ENCODE measurements at places on chromosomes 1 and 21.
A peak's percentile ranks its signal among the peaks of the same experiment; 100 is the strongest.

GRCh38 chr1:151213560-151213959 is 15.2 kb downstream of the PIP5K1A start:
- H3K36me3 ChIP-seq: peaks cover 3% of the 10 kb centered on the region
- no peaks in the 10 kb centered on the region for H3K27me3 ChIP-seq
- no peak for DNase-seq
- no peak overlapping the region for H3K4me3 ChIP-seq
- H3K27ac ChIP-seq: no peak overlapping the region

DNA sequence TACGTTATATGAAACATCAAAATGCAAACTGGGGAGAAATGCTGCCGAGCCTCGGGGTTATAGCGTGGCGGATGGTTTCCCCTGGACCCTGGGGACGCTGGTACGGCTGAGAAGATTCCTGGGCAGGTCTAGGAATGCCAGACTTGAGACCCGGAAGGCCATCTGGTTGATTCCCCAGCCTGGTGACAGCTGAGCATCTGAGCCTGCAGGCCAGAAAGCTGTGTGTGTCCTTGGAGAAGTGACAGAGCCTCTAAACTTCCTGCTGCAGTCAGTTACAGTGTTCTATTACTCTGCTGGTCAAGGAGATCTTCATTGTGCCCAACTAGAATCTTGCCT is 2.3 kb downstream of the VASH2 start:
- no peak overlapping the region for H3K27ac ChIP-seq
- H3K4me1 ChIP-seq: peaks cover 25% of the 10 kb centered on the region
- H3K4me3 ChIP-seq: peak overlapping the region; percentile 78
- no peak for DNase-seq
- H3K36me3 ChIP-seq: no peaks in the 10 kb centered on the region

GRCh38 chr1:232016616-232017015 is 390.0 kb downstream of the DISC1 start:
- no peaks in the 10 kb centered on the region for H3K36me3 ChIP-seq
- H3K4me1 ChIP-seq: no peaks in the 10 kb centered on the region
- H3K27ac ChIP-seq: no peak overlapping the region

- no peak for DNase-seq
- peak overlapping the region; percentile 43 for H3K27ac ChIP-seq
- no peak overlapping the region for H3K4me3 ChIP-seq
- peaks cover 12% of the 10 kb centered on the region for H3K4me1 ChIP-seq
- H3K36me3 ChIP-seq: no peaks in the 10 kb centered on the region
- H3K27me3 ChIP-seq: peaks cover 16% of the 10 kb centered on the region
These were observed 11.2 kb downstream of the PADI1 start for GRCh38 chr1:17216078-17216477.

GRCh38 chr1:178870944-178871343 is at the start of gene ANGPTL1:
TSS of gene ANGPTL1 (minus strand) at chr1:178871077. CDS start at chr1:178865776, 5,301 bp downstream.
- no peak within 1 kb of the TSS for H3K27ac ChIP-seq
- peaks cover 13% of the 10 kb centered on the region for H3K27me3 ChIP-seq
- H3K4me1 ChIP-seq: peaks cover 13% of the 10 kb centered on the region
- H3K36me3 ChIP-seq: no peaks in the 10 kb centered on the region
- peak within 1 kb of the TSS; percentile 25 for H3K4me3 ChIP-seq
- peak; percentile 18 for DNase-seq
